ENCODE measurements at places on chromosomes 12 and 14.

DNA sequence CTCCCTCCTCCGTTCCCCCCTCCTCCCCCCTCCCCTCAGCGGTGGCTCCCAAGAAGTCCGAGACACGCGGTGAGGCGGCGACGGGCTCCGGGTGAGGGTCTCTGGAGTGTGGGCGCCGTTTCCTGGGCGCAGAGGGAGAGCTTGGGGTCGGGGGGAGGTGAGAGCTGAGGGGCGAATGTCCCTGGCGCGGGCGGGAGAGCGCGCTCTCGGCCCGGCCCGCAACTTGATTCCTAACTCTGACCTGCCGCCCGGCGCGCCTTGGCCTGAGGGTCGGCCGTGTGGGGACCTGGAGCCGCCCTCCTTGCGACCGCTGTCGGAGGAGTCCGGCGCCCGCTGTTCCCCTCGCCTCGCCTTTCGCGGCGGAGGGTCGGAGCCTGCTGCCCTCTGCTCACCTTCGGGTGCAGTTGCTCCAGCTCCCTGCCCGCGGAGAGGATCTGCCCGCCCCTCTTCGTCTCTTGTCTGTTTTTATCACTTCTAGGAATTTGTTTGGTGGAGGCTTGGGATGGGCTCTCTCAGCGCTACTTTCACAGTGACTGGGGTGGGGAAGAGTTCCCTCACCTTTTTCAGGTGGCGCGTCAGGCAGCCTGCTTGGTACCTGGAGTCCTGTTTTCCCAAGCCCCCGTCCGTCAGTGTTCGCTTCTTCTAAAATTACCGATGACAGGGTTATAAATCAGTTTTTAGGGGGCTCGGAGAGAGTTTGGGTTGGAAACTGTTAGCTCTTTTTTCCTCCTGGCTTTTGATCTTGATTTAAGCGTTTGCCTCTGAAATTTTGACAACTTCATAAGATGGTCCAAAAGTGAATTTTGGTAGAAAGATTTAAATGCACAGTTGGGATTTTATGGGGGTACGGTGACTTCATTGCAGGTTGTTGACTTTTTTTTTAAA lies 495 bp downstream of the ADIPOR2 start:
- peak; percentile 39 for DNase-seq

DNA sequence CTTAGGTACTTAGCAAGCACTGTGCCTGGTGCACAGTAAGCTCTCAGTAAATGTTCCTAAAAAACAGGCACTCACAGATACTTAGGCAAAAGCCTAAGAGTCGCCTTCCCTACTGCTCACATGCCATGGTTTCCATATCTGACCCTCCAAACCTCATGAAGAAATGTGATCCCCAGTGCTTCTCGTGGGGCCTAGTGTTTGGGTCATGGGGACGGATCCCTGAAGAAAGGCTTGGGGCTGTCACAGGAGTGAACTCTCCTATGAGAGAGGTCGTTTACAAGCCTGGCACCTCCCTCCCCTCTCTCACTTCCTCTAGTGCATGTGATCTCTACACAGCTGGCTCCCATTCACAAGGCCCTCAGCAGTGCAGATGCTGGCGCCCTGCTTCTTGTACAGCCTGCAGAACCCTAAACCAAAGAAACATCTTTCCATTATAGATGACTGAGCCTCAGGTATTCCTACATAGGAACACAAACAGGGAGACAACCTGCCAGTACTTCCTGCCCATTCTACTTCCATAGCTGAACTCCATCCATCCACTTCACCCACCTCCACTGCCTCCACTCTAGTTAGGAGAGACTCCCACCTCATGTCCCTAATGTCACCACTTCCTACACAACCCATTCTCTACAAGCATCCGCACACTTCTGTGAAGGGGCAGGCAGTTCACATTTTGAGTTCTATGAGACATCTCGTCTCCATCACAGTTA lies 2.9 kb downstream of the SLC15A4 start:
- DNase-seq: no peak

GRCh38 chr12:50221228-50222008 lies 54.2 kb upstream of the CERS5 start:
- peak; percentile 31 for DNase-seq

DNA sequence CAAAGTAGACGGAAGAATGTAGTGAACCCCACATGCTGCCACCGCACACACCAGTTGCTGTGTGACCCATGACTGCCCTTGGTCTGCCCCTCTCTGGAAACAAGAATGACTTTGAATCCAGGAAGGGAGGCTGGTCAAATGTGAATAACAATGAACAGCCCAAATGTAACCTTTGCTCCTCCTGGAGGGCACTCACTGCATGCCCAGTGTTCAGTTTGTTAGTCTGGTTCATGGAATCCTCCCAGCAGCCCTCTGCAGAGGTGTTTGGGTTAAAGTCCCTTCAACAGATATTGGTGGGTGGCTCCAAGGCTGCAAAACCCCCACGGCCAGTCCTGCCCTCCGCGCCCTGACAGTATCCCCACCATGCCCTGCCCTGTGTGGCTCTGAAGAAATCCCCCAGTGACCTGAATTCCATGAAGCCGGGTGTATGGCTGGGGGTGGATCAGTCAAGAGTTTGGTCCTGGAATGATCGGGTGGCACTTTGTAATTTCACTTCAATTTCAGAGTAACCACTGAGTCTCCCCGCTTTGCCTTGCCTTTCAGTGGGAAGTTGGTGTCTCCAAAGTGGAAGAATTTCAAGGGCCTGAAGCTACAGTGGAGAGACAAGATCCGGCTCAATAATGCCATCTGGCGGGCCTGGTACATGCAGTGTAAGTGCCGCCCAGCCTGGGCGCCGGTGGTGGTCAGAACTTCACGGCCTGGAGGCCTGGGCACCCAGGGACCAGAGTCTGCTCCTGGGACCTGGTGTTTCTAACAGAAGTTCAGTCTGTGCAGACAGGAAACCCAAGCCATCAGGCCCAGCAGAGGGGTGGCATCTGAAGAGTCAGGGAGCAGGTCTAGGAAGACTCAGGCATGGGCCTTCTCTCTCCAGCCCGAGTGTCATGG lies 47.1 kb downstream of the IL31 start:
- peak; percentile 77 for DNase-seq

DNA sequence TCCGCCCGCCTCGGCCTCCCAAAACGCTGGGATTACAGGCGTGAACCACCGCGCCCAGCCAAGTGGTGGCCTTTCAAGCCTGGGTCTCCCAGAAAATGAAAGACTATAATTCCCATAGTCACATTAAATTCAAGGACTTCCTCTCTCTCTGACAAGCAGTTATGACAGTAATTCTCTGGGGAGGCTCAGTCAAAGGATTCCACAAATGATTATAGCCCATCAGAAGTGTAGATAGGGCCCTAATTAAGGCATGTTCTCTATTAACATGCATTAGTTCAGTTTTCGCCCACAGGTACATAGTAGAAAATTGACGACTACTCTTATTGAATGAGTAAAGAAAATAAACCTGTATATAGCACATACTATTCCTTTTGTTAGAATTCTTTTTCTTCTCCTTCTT lies 16.4 kb downstream of the PRMT8 start:
- no peak for DNase-seq

- no peak for DNase-seq
Observed at GRCh38 chr14:59439256-59439965, 25.8 kb downstream of the GPR135 start.

DNA sequence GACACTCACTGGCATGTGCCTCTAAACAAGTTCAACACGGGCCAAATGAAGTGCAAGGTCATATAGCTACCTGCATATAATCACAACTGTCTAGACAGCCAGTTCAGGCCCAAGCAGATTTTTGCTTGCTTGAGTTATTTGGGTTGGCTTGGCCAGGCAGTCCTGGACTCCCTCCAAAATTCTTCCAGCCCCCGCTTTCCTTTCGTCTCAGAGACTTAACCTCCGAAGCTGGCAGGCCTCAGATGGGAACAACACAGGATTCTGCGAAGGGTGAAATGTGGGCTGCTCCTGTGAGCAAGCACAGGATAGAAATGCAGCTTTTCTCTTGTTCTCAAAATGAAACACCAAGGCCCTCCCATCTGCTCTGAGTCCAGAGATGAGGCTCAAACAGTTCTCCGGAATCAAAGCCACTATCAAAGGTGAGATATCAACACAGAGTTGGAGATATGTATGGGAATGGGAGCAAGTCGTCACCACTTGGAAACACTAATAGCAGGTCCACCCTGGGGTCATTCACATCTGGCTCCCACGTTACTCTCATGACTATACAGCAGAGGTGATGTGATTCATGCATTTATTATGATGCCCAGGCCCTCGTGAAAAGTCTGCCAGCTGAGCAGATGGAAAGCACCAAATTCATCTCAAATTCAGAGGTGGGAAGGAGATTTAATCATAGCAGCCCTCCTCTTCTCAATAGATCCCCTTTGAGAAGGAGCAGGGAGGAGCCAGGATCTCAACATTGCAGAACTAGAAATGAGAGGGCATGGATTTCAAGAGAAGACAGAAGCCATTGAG lies 389.8 kb downstream of the NUAK1 start:
- DNase-seq: no peak

GRCh38 chr12:41745593-41745992 lies 399.1 kb downstream of the GXYLT1 start:
- DNase-seq: no peak

- peak; percentile 76 for DNase-seq
Observed at GRCh38 chr12:121060149-121061001, 21.3 kb upstream of the OASL start.

GRCh38 chr12:45203767-45204166 lies 12.1 kb upstream of the ANO6 start:
- DNase-seq: no peak

- DNase-seq: no peak
Observed at GRCh38 chr12:98551787-98552186, 36.4 kb downstream of the TMPO start.

DNA sequence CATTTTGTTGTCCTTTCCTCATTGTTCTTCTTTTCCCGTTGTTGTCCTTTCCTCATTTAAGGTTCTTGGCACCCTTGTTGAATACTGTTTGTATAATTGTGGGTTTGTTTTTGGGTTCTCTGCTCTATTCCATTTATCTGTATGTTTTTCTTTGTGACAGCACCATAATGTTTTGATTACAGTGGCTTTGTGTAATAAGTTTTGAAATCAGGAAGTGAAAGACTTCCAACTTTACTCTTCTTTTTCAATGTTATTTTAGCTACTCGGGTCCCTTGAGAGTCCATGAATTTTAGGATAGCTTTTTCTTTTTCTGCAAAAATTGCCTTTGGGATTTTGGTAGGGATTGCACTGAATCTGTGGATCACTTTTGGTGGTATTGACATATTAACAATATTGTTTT lies 28.1 kb downstream of the ETNK1 start:
- DNase-seq: no peak

DNA sequence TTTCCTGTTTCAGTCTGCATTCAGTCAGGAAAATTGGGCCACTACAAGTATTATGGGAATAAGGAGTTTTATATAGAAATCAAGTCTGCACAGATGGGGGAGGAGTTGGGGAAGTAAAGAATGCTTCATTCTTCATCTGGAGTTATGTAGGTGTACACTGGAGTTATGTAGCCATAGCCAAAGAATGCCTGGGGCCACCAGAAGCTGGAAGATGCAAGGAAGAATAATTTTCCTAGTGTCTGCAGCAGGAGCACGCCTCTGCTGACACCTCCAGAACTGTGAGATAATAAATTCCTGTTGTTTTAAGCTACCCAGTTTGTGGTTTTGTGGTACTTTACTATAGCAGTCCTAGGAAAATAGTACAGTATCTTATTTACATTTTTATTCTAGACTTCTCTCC lies 333.4 kb downstream of the NELL2 start:
- no peak for DNase-seq

GRCh38 chr14:103107941-103108748 lies 13.6 kb downstream of the EXOC3L4 start:
- DNase-seq: peak; percentile 72

DNA sequence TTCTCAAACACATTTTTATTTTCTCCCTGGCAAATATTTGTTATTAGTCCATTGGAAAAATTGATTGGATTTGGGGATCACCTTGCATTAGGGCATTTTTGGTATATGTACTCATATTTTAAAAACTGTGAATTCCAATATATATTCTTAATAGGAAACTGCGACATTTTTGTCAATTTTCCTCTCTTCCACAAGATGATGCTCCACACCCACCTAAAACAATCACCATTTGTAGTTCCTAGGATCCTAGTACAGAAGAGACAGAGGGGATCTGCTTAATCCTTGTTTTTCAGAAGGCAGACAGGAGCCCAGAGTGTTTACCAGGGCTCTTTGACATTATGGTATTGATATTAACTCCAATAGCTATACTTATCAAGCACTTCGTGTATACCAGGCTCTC lies 22.8 kb upstream of the OASL start:
- peak; percentile 33 for DNase-seq

GRCh38 chr14:24705840-24706239 lies 71.8 kb upstream of the GZMB start:
- no peak for DNase-seq

GRCh38 chr12:132170094-132170636 lies 25.9 kb downstream of the NOC4L start:
- DNase-seq: no peak

DNA sequence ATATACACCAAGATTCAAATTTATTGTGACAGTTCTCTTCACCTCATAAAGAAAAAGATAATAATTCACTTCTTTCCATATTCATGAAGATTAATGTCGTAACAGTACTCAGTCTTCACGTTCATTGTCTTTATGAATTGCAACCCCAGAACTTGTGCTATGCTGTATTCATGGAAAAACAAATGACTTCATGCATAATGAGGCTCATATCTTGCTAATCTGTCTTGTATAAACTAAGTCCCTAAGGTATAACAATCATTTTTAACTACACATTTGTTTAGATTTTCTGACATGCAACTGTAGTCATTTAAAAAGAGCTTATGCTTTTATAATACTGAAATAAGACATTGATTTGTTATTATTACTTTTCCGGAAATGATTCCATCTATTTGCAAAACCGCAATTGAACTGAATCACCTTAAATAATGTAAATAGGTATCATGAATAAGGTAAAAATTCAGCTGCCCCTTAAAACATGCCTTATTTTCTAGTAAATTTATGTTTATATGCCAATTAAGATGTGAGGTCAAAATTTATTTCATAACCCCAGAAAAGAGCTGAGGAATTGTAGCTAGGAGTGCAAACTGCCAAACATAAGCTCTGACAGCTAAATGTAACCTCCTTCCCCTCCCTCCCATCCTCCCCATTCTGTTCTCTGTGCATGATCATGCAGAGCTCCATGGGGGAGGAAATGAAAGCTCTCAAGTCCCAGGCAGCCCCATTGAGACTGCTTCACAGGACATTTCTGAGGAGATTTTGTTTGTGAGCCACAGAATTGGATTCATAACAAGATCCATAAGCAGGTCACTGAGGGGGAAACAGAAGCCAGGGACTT lies 301.6 kb downstream of the ATP23 start:
- no peak for DNase-seq

DNA sequence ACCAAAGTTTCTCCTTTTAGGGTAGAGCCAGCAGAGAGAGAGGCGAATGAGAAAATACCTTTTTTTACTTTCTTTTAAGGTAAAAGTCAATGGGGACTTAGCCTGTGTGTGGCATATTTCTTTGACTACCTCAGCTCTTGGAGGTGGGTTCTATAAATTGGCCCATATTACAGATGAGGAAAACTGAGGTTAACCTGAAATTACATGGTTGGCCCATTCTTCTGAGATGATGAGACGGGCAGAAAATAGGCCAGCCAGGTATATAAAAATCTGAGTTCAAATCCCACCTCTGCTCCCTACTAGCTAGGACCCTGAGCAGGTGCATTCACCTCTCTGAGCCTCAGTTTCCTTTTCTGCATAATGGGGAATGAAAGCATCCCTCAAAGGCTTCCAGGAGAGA lies 22.4 kb downstream of the LHX5 start:
- no peak for DNase-seq

All from A549 (cell line).